Right ventricle myocardium superior (tissue), 1 donor: ENCODE measurements at places on chromosomes 7 and 10. TPM values are rescaled to one million over a fixed set of nuclear protein-coding genes. Genes with fewer than 3 reads are reported as not detected.

Gene FAM25A
- not detected for total RNA-seq

Gene MOGAT3
- not detected for total RNA-seq

Gene SEPTIN7
- 167 TPM for total RNA-seq

Gene PRPF18
- 14.9 TPM for total RNA-seq

Gene CCDC172
- total RNA-seq = not detected
